Eye (tissue), 1 donor: ENCODE measurements at places on chromosomes 2 and 18.

GRCh38 chr18:22524783-22525182, 107.1 kb upstream of the CTAGE1 start:
- DNase-seq = no peak

GRCh38 chr18:9665314-9665713, 42.8 kb upstream of the RAB31 start:
- no peak for DNase-seq

GRCh38 chr2:1278861-1279260, 134.4 kb upstream of the TPO start:
- DNase-seq = no peak

GRCh38 chr18:76461148-76461547, 33.9 kb downstream of the ZNF516 start:
- DNase-seq = no peak

DNA sequence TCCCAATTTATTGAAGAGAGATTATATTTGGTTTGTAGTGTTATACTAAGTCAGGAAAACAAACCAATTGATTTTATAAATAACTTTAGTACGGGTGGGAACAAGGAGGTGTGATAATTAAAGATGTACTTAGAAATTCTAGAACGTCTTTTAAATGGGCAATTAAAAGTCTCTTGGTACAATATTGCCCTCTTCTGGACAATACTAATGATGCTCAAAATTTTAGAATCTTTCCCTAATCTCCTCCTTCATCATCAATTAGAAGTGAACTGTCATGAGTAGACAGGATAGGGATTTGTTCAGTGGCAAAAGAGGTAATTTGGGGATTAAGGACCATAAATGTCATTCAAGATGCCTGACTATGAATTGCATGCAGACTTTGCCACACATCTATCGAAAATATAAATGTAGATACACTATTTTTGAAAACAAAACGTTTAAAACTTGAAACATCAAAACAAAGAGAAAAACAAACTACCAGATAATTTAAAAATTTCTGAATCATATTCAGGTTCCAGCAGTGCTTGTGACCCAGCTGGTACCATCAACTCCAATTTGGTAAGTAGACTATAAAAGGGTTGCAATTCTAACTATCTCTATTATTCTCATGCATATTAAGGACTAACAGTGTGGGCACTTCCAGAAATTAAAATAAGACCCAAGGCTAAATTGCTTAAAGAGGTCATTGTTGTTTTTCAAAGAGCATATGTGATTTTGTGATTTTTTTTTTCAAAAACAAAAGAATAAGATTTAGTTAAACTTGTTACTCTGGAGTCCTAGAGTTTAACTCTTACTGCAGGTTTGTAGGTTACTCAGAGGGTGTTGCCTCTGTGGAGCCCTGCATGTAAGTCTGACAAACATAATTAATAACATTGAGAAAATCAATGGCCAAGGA, 123.5 kb downstream of the LAMA3 start:
- peak; percentile 54 for DNase-seq

DNA sequence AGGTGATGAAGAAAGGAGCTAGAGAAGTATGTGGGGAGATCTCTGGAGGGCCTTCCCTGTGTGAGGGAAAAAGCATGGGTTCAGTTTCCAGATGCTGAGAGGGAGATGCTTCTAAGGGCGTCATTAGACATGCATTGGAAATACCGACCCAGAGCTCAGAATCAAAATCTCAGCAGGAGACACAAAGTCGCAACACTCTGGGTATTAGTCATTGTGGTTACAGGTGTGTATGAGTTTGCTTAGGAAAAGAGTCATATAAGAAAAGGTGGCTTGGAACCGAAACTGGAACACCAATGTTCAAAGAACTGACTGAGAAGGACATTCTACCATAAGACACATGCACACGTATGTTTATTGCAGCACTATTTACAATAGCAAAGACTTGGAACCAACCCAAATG, 477.1 kb downstream of the FBXO15 start:
- DNase-seq = no peak

DNA sequence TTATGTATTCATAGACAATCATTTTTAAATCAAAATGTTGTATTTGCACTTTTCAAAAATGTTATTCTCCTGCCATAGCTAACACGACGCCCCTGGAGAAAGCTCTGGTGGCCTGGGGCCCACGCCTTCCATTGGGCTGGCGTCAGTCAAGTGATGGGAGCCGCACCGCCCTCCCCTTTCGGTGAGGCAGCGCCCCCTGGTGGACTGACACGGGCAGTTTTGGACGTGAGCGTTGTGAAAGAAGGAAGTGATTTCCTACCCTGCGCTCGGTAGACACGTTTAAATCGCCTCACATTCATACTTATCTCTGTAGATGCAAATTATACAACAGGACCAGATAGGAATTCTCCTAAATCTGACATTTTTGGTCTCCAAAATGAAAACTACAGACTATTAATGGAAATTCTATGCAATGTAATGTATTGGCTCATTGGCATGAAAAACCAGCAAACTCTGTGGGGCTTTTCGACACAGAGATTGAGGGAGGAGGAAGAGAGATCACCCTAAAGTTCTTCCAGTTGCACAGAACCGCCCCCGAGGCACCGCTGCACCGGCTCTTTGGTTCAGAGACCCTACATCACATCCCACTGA, 326.2 kb upstream of the SOX11 start:
- DNase-seq = peak; percentile 93
